Activated CD4-positive, alpha-beta T cell treated with anti-CD3 and anti-CD28 coated beads, Interleukin-2, amount 50 U/mL, for 16 hours (primary cell): ENCODE measurements at places on chromosomes 3 and 15.

DNA sequence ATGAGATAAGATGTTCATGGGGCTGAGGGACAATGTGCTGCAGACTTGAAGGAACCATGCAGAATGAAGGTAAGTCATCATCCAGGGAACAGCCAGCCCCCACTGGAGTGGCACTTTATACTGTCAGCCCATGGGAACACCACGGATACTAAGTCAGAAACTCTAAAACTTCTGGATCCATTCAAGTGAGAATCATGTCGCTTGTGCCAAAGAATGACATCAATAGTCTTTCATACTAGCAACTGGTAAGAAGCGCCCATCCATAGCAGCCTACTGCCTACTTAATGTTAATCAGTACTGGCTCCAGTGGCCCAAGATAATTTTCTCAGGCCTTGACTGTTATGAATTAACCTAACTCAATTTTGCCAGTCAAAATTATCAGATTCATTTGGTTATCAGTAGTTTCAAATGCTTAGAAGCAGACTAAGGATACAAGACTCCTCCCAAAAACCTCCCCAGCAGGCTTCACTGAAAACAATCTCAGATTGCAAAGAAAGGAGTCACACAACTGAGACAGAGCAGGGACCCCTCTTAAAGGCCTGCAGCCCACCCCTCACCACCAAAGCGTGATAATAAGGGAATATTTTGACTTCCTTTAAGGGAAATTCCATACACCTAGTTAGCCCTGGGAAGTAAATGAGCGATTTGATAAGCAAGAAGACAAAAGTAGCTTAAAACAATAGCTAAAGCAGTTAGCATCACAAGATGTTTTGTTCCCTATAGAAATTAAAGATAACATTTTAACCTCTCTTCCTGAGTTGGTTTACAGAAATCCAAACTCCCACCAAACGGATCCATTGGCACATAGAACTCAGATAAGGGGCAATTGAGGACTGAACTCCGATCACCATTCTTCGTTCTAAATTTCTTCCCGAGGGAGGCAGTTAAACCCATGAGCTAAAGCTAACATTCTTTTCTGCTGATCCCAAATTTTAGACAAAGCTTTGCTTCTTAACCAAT is 98.8 kb downstream of the TGFBR2 start:
- no peak for DNase-seq

DNA sequence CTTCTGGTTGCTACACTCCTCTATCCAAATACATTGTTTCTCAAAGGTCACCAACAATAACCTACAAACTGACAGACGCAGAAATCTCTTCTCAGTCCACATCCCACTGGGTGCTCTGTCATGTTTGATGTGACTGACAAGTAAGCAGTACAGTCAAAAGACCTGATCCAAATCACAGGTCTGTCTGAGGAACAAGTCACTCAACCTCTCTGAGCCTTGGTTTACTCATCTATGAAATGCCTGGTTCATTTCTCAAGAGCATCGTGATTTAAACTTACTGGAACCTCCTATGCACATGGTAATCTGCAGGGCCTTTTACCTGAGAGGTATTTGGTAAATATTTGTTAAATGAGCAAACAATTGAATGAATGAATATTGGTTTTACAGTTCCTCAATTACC is 5.5 kb downstream of the LRRC31 start:
- no peak for DNase-seq

- DNase-seq: no peak
Measured at GRCh38 chr3:181402347-181402746, 309.4 kb upstream of the SOX2 start.

- DNase-seq: no peak
Measured at GRCh38 chr15:23773093-23773492, 86.0 kb upstream of the NDN start.

DNA sequence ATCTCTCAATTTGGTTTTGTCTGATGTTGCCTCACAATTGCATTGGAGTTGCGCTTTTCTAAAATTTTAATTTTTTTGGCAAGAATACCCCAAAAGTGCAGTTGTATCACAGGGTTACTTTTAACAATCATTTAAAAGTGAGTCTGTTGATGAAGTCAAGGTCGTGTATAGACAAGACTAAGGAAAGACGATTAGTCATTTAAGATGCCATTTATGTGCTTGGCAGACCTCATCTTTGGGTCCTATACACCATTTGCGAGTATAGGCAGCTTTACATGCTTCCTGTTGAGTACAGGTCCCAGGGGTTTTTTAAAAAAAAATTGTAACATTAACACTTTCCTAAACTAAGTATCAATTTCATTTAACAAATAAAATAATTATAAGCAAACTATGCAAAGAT is 12.5 kb downstream of the ARNT2 start:
- no peak for DNase-seq

DNA sequence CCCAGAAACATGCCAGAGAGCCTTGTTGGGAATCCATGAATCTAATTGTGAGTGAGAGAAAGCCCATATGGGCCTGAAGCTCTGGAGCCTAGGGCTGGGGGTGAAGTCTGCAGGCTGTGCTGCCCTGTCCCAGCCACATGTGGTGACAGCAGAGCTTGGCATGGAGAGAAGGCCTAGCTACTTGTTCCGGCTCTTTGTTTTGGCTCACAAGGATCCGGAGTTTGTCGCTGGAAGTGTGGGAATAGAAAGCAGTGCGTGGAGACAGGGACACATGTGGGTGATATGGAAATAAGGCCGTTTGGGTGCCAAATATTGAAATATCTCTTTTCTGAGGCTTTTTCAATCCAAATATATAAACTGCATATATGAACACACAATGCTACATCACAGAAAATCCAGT is 78.2 kb downstream of the CLSTN2 start:
- DNase-seq: no peak

DNA sequence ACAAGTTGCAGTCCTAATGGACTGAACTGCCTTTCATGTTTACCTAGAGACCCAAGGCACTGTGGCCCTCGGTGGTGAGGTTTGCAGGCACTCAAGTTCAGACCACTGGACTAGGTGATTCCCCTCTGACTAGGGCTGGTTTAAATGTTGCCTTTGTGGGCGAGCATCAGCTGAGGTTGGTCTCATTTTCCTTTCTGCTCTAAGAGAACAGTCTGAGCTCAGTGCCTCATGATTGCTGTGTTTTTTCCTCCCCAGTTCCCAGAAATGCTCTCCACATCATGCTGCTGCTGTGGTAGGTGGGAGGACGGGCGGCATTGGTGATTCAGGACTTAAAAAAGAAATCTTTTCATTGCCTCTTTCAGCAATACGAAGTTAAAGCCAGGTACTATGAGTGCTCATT is 237.2 kb downstream of the MBNL1 start:
- DNase-seq: peak; percentile 60

DNA sequence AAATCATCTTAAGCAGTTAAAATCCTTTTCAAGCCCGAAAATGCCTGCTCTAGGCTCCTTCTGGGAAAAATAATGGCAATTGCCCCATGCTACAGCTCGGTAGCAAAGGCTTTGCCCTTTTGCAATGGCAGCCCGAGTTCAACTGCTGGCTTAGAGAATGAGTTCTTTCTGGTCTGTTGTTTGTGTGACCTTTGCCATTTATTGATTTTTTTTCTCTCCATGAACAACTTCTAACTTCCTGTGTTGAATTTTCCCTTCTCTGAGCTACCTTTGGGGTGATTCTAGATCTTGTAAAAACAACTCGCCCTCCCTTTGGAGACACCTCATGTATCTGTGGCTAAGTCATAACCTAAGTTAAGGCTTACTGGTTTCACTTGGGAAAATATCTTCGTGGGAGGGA is 139.3 kb downstream of the PLCH1 start:
- no peak for DNase-seq
